NCI-H82 (cell line): ENCODE measurements at places on chromosomes 7 and 10.

DNA sequence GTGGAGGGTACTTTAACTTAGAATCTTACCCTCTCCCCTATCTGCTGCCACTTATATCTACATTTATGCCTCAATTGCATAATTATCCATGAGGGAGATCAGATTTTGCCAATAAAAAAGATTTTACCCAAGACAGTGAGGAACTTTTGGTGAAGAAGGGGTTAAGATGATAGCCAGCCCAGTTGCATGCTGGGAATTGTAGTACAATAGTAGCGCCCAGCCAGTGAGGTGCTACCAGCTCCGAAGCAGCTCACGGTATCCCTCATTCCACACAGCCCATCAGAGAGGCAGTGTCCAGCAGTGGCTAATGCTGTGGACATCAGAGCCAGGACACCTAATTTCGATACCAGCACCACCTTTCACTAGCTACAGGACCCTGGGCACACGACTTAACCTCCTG, 5.9 kb upstream of the LGI1 start:
- peak; percentile 50 for DNase-seq

GRCh38 chr10:56771343-56771742, 410.3 kb upstream of the ZWINT start:
- DNase-seq: no peak

DNA sequence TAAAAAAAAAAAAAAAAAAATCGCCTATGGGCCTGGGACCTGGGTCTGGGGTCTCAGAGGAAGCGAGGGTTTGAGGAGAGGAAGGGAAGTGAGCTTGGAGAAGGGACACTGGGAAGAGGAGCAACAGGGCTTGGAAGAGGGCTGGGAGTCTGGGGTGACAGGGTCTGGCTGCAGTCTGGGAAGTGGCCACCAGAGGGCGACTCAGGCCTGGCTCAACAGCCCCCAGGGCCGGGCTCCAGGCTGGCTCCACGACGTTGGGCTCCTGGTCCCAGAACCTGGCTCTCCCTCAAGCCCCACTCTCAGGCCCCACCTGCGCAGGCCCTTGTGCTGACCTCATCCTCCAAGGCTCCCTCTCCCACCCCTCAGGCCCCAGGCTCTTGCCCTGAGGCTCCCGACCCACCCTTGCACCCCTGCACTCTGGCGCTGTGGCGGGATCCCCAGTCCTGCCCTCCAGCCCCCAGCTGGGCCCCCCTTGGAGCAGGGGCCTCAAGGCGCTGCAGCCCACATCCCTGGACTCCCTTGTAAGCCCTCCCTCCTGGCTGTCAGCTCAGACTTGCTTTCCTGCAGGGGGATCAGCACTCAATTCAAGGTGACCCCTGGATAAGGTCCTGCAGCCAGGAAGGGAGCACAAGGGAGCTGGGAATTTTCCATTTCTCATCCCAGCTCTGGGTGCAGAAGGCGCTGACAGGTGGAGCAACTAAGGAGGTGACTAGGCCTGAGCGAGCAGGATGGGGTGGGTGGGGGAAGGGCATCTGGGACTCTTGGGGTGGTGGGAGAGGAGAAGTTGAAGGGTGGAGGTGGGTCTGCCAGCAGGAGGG, 5.4 kb upstream of the SPACDR start:
- peak; percentile 86 for DNase-seq

GRCh38 chr10:29533046-29533445, 101.7 kb downstream of the SVIL start:
- DNase-seq: no peak

DNA sequence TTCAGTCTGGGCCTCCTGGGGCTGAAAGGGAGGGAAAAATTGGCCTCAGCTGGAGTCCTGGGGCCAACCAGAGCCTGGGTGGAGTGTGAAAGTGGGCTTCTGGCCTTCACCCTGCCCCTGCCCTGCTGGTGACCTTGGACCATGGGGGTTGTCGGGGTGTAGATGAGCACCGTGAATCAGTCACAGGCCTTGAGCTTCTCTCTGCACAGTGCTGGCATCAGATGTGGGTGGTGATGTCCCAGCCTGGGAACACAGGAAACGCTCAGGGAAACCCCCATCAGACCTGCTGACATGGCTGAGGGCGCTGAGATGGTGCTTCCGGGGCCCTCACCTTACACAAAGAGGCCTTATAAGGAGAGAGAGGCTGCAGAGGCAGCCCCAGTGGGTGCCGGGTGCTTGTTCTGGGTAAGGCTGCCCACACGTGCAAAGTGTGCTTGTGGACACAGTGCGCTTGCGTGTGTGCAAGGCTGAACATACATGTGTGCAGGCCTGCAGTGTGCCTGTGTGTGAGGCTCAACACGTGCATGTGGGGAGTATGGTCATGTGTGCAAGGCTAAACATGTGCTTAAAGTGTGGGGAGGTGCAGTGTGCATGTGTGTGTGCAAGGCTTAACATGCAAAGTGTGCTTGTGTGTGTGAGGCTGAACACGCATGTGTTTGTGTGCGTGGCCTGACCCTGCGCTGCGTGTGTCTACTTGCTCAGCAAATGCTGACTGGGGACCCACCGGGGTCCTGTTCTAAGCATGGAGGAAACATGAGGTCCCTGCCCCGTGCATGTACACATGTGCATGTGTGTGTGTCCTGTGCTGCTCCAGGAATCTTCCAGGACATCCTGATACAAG, 6.5 kb downstream of the ARPC1B start:
- no peak for DNase-seq

GRCh38 chr7:73599916-73600315, 21.5 kb upstream of the TBL2 start:
- DNase-seq: no peak

- no peak for DNase-seq
These were observed 80.2 kb upstream of the CACNB2 start for GRCh38 chr10:18059826-18060559.

DNA sequence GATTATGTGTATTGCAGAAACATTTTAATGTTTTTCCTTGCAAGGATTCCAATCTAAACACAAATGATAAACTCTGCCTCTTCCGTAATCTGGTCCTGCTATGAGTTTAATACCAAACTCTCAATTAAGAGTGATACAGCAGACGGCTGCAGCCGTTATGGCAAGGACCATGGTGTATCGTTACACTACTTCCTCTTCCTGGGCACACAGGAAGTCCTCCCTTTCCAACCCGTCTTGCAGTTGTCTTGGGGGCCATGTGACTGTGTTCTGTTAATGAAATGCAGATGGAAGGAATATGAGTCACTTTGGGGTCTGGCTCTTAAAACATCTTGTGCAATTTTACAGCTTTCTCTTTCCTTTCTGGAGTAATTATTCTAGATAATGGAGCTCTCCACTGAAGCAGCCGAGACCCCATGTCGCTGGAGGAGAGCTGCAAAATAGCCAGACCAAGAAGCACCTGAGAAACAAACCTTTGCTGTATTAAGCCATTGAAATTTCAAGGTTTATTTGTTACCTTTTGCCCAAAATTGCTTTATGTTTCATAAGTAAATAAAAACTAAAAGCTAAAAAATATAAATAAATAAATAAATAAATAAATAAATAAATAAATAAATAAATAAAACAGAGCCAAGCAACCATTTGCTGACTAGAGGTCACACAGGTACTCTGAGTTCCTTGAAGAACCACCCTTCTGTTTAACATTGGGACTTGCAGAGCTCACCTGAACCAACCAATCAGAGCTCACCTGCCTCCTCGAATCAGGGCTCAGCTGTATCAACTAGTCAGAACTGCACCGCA, 74.7 kb downstream of the FRMPD2 start:
- DNase-seq: no peak
